ENCODE measurements at places on chromosomes 2 and 18. TPM values are rescaled to one million over a fixed set of nuclear protein-coding genes. Genes with fewer than 3 reads are reported as not detected.

DNA sequence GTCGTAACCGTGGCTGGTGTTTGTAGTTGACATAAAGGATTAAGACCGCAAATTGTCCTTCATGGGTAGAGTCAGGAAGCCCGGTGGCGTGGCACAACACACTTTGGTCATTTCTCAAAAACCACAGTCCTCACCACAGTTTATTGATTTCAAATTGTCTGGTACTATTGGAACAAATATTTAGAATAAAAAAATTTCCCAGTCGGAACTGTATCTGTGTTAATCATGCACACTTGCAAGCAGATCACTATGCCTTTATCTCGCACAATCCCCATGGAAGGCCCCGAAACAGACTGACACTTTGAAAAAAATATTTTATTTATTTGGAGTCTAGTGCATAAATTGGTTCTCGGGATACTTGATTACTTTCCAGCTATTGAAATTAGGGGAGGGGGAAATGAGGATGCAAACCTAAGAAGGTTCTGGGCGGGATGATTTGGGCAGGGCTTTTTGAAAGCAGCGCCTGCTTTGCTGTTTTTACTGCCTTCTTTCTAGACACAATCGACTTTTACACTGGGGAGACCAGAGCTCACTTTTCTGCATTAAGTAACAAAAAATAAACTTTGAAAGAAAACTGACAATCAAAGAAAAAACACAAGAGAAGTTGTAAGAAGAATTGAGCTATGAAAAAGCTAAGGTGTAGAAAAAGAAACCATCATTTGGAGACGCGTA is 15.4 kb upstream of the HOXD1 start:
- H3K36me3 ChIP-seq: no peaks in the 10 kb centered on the region
- no peak for DNase-seq
- no peak overlapping the region for H3K27ac ChIP-seq
- peaks cover 96% of the 10 kb centered on the region for H3K27me3 ChIP-seq
- H3K4me1 ChIP-seq: peaks cover 10% of the 10 kb centered on the region

GRCh38 chr18:42087876-42088275 is 132.8 kb downstream of the PIK3C3 start:
- H3K4me1 ChIP-seq: no peaks in the 10 kb centered on the region
- H3K4me3 ChIP-seq: no peak overlapping the region
- no peaks in the 10 kb centered on the region for H3K27me3 ChIP-seq
- H3K36me3 ChIP-seq: peaks cover 3% of the 10 kb centered on the region
- no peak for DNase-seq

IGFBP5 gene
- 75.3 TPM for total RNA-seq

FZD7 gene
- 74.4 TPM for total RNA-seq

- peaks cover 2% of the 10 kb centered on the region for H3K4me1 ChIP-seq
- no peaks in the 10 kb centered on the region for H3K36me3 ChIP-seq
- no peak overlapping the region for H3K4me3 ChIP-seq
- H3K27me3 ChIP-seq: peaks cover 10% of the 10 kb centered on the region
- peak overlapping the region; percentile 30 for H3K27ac ChIP-seq
Measured at GRCh38 chr2:65577654-65578053, 145.3 kb upstream of the SPRED2 start.

- H3K4me1 ChIP-seq: no peaks in the 10 kb centered on the region
- no peaks in the 10 kb centered on the region for H3K36me3 ChIP-seq
- DNase-seq: no peak
- H3K27ac ChIP-seq: no peak overlapping the region
- no peaks in the 10 kb centered on the region for H3K27me3 ChIP-seq
Measured at GRCh38 chr2:82476094-82476493, 1983.0 kb downstream of the SUCLG1 start.

- H3K27me3 ChIP-seq: no peaks in the 10 kb centered on the region
- no peaks in the 10 kb centered on the region for H3K36me3 ChIP-seq
- H3K4me1 ChIP-seq: peaks cover 9% of the 10 kb centered on the region
- DNase-seq: no peak
- no peak overlapping the region for H3K4me3 ChIP-seq
Measured at GRCh38 chr2:222752746-222753145, 81.3 kb downstream of the MOGAT1 start.

GRCh38 chr18:2540575-2540974 is 30.7 kb downstream of the METTL4 start:
- H3K27me3 ChIP-seq: no peaks in the 10 kb centered on the region
- no peak for DNase-seq
- H3K27ac ChIP-seq: no peak overlapping the region

GCG gene
- 92.9 TPM for total RNA-seq

DNA sequence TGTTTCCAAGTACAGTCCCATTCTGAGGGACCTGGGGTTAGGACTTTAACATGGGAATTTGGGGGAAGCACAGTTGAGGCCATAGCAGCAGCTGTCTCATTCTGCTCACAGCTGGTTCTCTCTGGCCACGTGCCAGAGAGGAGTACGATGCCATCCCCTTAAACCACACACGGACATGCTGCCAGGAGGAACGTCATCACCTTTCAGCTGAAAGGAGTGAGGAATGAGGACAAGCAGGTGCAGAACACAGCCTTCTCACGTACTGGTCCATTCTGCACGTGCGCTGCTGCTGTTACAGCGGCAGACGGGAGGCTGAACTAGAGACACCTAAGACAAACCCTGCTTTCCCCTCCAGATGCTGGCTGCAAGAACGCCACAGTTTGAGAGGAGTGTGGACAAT is 33.5 kb downstream of the ODC1 start:
- no peaks in the 10 kb centered on the region for H3K27me3 ChIP-seq
- H3K4me3 ChIP-seq: no peak overlapping the region
- peaks cover 5% of the 10 kb centered on the region for H3K36me3 ChIP-seq
- H3K4me1 ChIP-seq: peaks cover 7% of the 10 kb centered on the region
- no peak for DNase-seq
- no peak overlapping the region for H3K27ac ChIP-seq

RPRD1A gene
- 75.2 TPM for total RNA-seq

DNA sequence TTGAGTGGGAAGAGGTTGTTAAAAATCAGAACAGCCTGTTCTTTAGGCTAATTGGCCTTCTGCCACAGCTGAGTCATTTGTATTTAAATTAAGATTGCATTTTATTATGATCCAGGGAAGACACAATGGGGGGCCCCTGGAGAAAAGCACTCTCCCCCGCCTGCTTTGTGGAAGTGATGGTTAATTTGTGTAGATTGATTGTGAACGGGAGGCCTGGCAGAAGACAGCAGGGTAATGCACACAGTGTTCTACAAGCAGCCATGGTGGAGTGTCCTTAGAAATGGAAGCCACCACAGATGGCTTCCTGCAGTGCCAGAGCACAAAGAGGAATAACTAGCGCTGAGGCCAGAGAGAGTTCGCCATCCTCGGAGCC is 19.6 kb downstream of the RAMP1 start:
- peaks cover 5% of the 10 kb centered on the region for H3K4me1 ChIP-seq
- peaks cover 15% of the 10 kb centered on the region for H3K36me3 ChIP-seq
- no peaks in the 10 kb centered on the region for H3K27me3 ChIP-seq
- no peak overlapping the region for H3K27ac ChIP-seq
- DNase-seq: no peak
- H3K4me3 ChIP-seq: no peak overlapping the region
